GM20000 (cell line): ENCODE measurements at places on chromosomes 4 and X.

DNA sequence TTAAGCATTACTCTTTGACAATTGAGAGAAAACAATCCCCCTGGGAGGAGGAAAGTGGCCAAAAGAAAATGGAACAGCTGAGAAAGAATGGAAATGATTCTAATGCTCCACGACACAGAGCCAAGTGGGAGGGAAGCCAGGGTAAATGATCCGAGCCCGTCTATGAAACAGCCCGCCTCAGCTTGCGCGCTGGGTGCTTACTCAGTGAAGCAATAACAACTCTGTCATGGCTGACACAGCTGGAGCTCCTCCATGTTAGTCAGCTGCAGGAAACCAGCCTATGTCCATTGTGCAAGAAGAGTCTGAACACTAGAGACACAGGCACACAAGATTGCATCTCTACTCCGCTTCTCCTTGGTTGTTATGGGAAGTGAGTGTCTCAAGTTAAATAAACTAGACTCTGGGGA, 19.3 kb downstream of the NOA1 start:
- DNase-seq: no peak

GRCh38 chr4:155705664-155706063, 39.0 kb downstream of the GUCY1A1 start:
- DNase-seq: no peak

GRCh38 chr4:110087070-110087708, 111.2 kb downstream of the ELOVL6 start:
- DNase-seq: no peak

- DNase-seq: no peak
Measured at GRCh38 chr4:83128240-83128929, 13.9 kb upstream of the PLAC8 start.

DNA sequence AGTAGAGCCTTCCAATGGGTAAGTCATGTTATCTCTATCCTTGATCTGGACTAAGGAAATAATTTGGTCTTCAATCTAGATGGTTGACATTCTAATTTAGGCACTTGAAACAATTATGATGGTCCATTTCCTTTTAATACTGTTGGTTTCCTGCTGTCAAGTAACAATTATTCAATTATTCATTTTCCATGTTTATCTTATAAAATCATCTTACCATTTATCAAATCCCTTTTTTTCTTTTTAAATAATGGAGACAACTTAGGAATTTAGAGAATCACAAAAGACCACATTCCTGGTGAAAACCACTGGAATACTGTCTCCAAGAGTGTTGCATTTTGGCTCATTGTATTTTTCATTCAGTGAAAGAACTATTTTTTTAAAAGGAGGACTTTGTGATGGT, 148.7 kb upstream of the CTSO start:
- DNase-seq: no peak

- no peak for DNase-seq
Measured at GRCh38 chr4:17912011-17912410, 101.2 kb downstream of the NCAPG start.

- DNase-seq: peak; percentile 18
Measured at GRCh38 chr4:143185253-143186107, 763 bp downstream of the USP38 start.

DNA sequence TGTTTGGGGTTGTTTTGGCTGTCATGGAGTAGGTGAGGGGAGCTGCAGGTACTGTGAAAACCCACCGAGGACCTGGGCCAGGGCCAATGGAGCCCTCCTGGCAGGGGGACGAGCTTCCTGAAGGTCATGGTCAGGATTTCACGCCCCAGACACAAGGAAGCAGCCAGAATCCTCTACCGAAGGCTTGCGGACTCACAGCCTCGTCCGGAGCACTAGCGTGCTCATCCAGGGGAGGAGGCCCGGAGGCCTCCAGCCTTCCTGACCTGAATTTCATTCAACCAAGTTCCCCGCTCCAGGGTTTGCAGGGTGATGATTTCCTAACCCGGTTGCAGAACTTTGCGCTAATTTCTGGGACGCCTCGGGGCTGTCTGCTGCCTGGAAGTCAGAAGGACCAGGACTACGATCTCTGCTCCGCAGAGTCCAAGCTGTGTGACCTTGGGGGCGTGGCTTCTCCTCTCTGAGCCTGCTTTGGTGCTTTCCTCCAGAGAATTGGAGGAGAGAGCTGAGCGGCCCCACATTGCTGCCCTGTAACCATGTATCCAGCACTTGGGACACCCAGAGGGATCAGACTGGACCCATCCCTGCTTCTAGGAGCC, 56.2 kb upstream of the ADRA2C start:
- no peak for DNase-seq

GRCh38 chrX:63466690-63467089, 115.6 kb upstream of the SPIN4 start:
- DNase-seq: no peak

DNA sequence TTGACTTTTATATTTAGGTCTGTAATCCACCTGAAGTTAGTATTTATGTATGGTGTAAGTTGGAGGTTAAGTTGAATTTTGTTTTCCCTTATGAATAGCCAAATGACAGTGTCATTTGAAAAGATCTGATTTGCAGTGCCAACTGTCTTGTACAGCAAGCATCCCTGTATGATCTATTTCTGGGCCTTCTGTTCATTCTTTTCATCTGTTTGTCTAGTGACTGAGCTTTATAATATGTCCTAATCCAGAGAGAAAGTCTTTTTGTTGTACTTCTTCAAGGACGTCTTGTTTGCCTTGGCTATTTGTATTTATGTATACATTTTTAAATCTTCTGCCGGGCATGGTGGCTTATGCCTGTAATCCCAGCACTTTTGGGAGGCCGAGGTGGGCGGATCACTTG, 39.6 kb downstream of the CDKL5 start:
- no peak for DNase-seq

DNA sequence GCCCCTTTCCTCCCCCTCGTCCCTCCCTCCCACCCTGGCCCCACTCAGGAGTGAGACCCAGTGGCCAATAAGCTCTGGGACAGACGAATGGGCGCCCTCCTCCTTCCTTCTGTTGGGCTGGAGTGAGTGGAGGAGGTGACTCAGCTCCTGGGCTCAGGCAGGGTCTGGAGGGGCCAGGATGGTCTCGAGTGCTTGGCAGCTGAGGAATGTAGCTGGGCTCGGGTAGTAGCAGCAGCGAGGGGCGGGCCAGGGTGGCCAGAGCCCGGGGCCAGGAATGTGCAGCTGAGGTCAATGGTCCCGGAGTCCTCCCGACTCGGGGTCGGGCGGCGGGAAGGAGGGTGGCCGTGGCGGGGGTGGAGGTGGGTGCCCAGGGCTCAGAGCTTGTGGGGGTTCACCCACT, 15.0 kb downstream of the G6PD start:
- no peak for DNase-seq

- no peak for DNase-seq
Measured at GRCh38 chrX:100635989-100636320, 651 bp downstream of the TSPAN6 start.

GRCh38 chr4:162644346-162644745, 480.5 kb upstream of the FSTL5 start:
- no peak for DNase-seq

DNA sequence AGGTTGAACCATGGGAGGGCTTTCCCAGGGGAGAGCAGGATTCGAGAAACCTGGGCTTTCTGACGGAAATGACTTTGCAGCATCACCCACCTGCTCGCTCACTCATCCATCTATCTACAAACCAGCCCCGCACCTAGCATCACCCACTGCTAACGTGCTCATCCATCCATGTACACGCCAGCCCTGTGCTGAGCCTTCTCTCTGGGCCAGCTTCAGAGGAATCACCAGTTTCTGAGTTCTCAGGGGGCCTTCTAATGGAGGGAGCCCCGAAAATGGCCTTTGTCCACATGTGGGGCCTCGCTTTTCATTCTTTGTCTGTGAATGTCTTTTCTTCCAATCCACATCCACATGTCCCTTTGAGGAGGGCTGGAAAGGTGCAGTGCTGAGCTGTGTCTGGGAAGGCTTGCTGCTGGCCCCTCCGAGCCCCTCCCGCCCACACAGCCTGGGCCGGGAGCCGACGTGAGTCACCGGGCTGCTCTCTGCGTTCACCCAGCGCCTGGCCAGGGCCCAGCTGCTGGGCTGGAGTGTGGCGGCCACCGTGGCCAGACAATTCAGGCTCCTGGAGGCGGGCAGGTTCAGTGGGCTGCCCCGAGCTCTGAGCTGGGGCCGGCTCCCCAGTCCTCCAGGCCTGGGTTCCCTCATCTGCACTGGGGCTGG, 14.7 kb downstream of the SORCS2 start:
- DNase-seq: no peak

DNA sequence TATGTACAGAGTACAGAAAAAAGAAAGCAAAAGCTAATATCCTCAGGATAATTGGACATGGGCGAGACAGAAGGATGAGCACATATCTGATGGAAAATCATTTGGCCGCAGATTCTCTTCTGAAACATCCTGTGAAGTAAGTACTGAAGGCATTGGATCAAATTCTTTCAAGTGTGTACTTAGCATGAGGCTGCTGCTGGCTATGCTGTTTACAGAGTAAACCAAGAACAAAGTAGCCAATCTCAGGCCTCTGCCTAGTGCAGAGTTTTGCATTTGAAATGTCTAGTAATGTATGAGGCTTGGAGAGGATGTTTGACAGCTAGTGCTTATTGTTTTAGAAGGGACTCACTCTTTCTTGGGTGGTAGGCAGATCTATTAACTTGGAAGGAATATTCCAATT, 128.5 kb downstream of the MAGEC2 start:
- no peak for DNase-seq

GRCh38 chr4:80461412-80461811, 125.9 kb downstream of the CFAP299 start:
- no peak for DNase-seq

GRCh38 chr4:180990931-180991330, 1252.3 kb upstream of the TENM3 start:
- DNase-seq: no peak

- DNase-seq: no peak
Measured at GRCh38 chr4:162234595-162234994, 70.8 kb upstream of the FSTL5 start.

GRCh38 chr4:174460684-174461083, 61.6 kb downstream of the HPGD start:
- DNase-seq: no peak

- DNase-seq: no peak
Measured at GRCh38 chr4:37982736-37983135, 22.5 kb downstream of the PTTG2 start.

GRCh38 chr4:75511841-75512240, 2.4 kb downstream of the RCHY1 start:
- no peak for DNase-seq

- DNase-seq: no peak
Measured at GRCh38 chr4:15740764-15741404, 37.2 kb upstream of the CD38 start.

GRCh38 chrX:114787061-114787460, 203.2 kb downstream of the HTR2C start:
- no peak for DNase-seq

DNA sequence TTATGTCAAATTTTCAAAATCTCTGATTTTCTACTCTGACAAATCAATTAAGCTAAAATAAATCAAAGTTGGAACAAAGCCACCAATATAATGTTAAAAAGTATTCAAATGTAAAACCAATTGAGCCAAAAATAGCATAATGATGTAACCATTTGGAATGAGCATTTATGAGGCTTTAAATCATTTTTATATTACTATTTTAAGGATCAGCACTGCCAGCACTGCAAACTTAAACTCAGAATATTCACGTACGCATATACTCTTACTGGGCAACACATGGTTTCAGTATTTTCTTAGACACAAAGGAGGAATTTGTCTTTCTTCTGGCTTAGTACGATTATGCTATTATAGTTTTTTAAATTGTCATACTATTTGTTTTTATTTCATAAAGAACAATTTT, 52.2 kb downstream of the AFAP1 start:
- no peak for DNase-seq

DNA sequence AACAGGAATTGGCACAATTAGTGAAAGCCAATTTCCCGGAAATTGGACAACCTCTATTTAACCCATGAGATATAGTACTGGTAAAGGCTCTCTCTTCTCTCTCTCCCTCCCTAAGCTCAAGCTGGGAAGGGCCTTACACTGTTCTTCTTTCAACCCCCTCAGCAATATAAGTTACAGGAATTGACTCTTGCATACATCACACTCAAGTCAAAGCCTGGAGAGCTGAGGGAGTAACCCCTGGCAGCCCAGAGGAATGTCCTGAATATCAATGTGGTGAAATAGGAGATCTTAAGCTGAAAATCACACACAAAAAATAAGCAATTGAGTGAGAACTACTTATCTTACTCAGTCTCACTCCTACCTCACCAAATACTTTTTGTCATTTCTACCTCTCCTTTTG, 186.9 kb upstream of the SPOCK3 start:
- DNase-seq: no peak

GRCh38 chr4:52606726-52607125, 52.4 kb downstream of the USP46 start:
- no peak for DNase-seq

DNA sequence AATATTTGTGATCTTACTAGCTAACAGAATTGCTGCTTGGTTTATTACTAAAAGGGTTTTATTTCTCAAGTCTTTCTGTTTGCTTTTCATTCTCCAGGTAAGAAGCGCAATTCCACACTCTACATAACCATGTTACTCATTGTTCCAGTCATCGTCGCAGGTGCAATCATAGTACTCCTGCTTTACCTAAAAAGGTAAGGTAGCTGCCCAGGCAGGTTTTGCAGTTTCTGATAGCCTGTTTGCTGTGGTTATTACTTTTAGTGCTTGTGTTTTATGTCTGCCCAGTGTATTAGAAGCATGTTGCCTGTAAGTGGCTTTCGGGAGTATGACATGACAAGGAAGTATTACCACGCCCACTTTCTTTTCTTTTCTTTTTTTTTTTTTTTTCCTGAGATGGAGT, 46.4 kb downstream of the IL13RA1 start:
- DNase-seq: no peak

GRCh38 chr4:111011458-111011857, 388.6 kb upstream of the PITX2 start:
- no peak for DNase-seq
